ENCODE measurements at places on chromosomes 1 and 21.
A peak's percentile ranks its signal among the peaks of the same experiment; 100 is the strongest.

DNA sequence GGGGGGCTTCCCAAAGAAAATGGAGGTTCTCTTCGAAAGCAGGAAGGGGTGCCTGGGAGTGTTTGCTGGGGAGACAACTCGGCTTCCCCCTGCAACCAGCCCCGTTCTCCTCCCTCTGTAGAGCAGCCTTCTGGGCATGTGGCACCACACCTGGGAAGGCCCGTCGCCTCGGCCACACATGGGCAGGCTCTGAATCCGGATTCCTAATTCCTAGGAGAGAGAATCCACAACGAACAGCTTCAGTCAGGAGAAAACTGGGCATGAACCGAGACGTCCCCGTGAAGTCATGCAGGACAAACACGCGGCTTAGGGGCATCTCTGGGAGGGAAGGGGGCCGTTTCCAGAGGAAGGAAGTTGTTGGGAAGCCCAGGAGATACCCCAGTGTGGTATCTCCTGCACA, 224.5 kb downstream of the KAZN start:
- DNase-seq: no peak

GRCh38 chr1:206551986-206552326, 44.6 kb downstream of the RASSF5 start:
- DNase-seq: no peak

GRCh38 chr1:148308832-148309458, 156.9 kb upstream of the NBPF11 start:
- DNase-seq: no peak

GRCh38 chr1:53672243-53672642, 66.7 kb downstream of the GLIS1 start:
- no peak for DNase-seq

DNA sequence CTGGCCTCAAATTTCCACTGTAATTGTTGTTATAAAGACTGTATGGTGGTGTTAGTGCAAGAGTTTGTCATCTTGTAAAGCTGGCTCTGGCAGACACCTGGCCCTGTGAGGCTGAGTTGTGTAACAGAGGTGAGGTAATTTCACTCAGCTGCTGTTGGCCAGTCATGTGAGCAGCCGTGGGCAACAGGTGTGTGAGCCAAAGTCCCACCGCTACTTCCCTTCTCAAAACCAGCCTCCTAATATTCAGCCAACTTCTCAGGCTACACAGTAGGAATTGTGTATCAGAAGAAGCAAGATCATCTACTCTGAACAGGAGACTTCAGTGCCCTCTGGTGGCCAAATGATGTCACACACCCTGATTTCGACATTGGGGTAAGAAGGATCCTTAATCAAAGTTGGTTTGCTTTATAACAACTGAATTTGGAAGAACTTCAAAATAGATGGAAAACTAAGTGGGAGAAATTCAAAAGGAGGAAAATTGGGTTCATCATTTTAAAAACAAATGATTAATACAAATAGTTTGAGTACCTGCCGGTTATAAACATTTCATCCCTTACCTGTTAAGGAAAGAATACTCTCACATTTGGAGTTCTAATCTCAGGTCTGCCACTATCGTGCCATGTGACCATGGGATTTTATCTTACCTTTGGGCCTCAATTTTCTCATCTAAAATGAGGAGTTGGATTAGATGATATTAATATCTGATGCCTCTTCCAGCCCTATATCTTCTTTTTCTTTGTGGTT, 2.6 kb upstream of the CREG1 start:
- DNase-seq: no peak

DNA sequence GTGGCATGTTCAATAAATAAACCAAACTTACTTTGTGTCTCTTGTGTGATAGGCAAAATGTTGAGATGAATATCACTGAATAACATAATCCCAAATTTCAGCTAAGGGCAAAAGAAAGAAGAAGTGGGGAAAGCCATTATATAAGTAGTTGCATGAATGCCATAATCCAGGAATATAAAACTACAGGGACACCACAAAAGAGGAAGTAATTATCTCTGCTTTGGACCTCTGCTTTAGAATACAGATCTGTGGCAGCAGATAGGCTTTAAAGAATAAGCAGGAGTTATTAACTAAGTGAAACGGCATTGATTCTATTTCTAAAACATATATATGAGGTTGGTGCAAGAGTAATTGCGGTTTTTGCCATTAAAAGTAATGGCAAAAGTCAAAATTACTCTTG, 288.5 kb upstream of the SNX7 start:
- no peak for DNase-seq

- DNase-seq: no peak
These were observed 17.9 kb upstream of the CSF1 start for GRCh38 chr1:109892561-109893368.

- DNase-seq: peak; percentile 30
These were observed 33.7 kb upstream of the VASH2 start for GRCh38 chr1:212916481-212917133.

DNA sequence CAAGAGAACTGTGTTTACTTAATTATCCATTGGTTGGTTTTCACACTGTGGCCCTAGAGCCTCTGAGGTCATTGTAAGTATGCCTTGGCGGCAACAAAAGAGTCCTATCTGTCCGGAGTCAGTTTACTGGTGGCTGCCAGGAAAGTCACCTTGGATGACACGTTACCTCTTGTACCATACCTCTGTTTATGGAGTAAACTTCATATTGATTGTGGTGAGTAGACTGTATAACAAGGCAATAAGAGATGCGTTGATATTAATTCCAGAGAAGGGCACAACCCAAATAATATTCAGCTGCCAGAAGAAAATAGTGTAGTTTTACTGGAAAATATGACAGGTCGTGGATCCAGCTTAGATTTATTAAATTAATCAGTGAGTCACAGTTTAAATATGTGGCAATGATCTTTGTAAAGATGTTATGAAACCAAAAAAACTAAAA, 20.4 kb upstream of the KIF14 start:
- DNase-seq: no peak

- no peak for DNase-seq
These were observed 7.7 kb upstream of the CD5L start for GRCh38 chr1:157849229-157849875.

DNA sequence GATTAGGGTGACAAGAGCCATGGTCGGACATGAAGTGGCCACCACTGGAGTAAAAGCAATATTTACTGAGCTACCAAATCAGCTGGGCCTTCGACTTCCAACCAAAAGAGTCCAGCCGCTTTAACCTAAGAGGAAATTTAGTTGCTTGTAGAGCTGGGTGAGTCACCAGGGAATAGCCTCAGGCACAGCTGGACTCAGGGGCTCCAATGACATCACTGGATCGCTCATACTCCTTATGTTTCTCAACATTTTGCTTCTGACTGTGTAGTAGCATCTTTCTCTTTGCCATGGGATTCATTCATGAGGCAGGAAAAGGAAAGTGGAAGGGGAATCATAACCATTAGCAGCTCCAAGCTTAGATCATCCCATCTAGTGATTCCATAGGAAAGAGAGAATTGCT, 664.4 kb downstream of the MATN1 start:
- DNase-seq: no peak

DNA sequence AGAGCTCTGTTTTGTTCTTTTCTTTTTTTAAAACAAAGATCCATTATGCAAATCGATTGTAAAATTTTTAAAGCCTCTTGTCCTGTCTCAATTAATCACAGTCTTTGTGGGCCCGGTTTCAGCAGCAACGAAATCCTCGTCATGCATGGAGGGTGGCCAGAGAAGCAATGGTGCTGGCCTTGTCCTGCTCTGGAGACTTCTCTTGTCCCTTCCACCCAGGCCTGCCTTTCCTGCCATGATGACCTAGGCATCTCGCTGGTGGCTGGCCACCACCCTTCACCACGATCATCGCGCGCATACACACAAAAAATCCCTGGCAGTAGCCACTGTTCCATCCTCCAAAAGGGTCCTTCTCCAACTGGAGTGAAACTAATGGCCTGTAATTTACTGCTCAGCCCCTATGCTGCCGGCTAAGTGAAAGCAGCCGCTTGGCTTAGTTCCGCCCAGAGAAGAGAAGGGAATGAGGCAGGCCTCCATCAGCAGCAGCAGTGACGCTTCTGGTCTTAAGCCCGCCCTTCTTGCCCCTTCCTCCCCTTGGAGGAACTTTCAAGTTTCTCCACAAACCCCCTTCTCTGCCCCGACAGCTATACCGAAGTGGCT, 309.5 kb downstream of the NPHP4 start:
- DNase-seq: no peak

GRCh38 chr1:153150846-153151245, at the start of gene SPRR2G:
Gene SPRR2G (minus strand): TSS chr1:153150890. CDS start chr1:153150110, 780 bp downstream.
- DNase-seq: no peak

DNA sequence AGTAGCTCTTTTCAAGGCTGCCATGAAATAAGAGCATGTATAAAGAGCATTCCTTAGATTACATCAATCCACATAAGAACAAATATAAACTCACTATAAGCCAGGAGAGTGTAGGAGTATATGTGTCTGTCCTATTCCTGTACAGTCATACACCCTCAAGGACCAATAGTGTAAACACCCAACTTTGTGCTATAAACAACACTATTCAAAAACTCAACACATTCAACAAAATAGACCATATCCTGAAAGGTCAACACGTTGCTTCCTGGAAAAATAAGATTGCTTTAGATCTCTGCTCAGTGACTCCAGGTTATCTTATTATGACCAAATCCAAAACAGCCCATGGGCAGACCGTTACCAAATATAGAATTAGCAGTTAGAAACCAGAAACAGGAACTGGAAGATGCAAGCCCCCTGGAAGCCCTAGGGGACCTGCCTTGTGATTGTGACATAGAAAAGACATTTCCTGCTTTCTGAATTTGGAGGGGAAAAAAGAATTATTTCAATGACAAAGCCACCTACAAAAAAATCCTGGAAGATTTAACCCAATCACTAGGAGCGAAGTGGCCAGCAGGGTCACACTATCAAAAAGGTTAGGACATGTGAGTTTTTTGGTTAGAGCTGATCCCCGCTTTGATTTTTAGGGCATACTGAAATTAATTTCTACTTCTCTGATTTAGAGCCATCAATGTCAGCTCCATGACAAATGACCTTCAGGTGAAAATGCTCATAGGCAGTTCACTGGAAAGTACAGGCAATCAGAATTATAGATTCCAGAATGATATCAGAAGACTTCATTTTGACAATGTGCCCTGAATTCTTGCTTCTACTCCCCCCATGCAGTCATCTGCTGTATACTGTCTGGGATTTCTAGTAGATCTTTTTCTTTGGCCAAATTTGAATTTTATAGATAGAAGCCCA, 59.9 kb downstream of the LRRC8C start:
- DNase-seq: no peak

- DNase-seq: no peak
These were observed 18.1 kb upstream of the KIF1B start for GRCh38 chr1:10192263-10192662.

- DNase-seq: no peak
These were observed 49.0 kb upstream of the LRP8 start for GRCh38 chr1:53376742-53377437.

DNA sequence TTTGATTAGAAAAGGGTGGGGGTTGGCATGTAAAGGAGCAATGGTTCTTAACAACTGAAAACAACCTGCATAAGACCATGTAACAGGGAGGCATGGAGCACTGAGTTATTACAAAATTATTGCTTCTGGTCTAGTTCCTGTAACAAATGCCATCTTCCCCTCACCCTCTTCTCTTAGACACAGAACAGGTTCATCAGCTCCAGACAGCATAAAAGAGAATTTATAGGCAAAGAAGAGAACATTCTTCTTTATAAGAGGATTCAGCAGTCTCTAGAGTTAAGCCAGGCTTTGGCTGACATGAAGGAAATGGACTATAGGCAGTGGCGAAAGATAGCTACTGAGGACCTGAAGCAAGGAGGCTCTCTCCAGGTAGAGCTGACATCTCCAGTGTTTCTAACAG, 38.9 kb downstream of the RGSL1 start:
- no peak for DNase-seq

GRCh38 chr1:181318858-181319235, 164.5 kb upstream of the CACNA1E start:
- DNase-seq: no peak

- no peak for DNase-seq
These were observed 138.6 kb upstream of the BMP8A start for GRCh38 chr1:39352881-39353280.

GRCh38 chr1:43438006-43438405, 15.7 kb downstream of the HYI start:
- no peak for DNase-seq

GRCh38 chr1:234779160-234779538, 169.2 kb upstream of the IRF2BP2 start:
- DNase-seq: no peak

DNA sequence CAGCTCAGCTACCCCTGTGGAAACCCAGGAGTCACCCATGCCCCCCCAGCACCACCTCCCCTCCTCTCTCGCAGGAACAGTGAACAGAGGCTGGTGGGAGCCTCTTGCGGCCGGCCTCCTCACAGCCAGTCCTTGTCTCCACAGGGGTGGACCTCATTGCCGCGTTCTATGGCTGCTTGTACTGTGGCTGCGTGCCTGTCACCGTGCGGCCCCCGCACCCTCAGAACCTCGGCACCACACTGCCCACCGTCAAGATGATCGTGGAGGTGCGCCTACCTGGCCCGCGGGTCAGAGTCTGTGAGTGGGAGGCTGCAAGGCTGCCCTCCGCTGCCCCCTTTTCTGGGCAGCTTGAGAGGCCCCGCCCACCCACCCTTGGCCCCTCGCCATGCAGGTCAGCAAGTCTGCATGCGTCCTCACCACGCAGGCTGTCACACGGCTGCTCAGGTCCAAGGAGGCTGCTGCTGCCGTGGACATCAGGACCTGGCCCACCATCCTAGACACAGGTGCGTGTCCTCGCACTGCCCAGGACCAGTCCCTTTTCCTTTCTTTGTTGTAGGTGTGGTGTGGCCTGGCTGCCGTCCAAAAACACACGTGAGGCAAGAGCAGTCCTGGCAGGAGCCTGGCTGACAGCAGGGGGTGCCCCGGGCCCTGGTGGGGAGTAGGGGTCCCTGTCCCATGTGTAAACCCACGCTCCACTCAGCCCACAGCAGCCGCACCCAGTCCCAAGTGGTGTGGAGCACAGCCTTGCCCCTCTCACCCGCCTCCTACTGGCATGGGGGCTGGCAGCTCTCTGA, 50.3 kb downstream of the S100B start:
- no peak for DNase-seq

- no peak for DNase-seq
These were observed 39.7 kb downstream of the BACE2 start for GRCh38 chr21:41207401-41208375.

GRCh38 chr1:240768979-240769378, 157.0 kb upstream of the GREM2 start:
- DNase-seq: no peak

DNA sequence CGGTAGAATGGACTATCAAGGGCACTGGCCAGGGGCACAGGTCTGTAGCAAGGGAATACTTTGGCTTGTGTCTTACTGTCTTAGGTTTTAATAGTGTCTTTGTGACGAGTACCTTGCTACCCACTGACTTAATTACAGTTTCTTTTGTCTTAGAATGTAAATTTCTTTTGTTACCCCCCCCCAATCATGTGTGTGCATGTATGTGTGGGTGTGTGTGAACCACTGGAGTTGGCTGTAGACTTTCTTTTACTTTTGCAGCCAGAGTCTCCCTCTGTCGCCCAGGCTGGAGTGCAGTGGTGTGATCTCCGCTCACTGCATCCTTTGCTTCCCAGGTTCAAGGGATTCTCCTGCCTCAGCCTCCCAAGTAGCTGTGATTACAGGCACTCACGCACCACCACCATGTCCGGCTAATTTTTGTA, 61.8 kb upstream of the CLDN14 start:
- DNase-seq: no peak

All from NCI-H524 treated with DMSO at 0.1 percent for 48 hours (cell line).